ENCODE measurements at places on chromosomes 5 and 9.

DNA sequence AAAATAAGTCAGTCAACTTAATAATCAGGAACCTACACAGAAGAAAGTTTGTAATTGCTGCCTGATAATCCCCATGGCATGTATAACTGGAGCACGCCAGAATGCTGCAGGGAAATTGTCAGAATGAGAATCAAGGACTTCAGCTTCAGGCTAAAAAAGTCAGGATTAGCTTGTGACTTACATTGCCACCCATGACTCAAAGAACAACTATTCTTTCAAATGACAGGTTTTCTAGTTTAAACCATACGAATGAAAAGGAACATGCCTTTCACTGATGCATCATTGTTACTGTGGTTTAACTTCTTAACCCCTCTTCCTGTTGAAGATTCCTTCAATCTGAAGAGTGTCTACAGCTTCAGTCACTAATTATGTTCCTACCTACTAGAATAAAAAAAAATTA, 112.4 kb downstream of the ISL1 start:
- DNase-seq = no peak

GRCh38 chr9:122551371-122551770, 1.5 kb upstream of the OR1N2 start:
- DNase-seq = no peak

GRCh38 chr5:177425196-177425800, 1.2 kb upstream of the GRK6 start:
- no peak for DNase-seq

GRCh38 chr5:151086192-151086869, 5.5 kb upstream of the TNIP1 start:
- DNase-seq = no peak

DNA sequence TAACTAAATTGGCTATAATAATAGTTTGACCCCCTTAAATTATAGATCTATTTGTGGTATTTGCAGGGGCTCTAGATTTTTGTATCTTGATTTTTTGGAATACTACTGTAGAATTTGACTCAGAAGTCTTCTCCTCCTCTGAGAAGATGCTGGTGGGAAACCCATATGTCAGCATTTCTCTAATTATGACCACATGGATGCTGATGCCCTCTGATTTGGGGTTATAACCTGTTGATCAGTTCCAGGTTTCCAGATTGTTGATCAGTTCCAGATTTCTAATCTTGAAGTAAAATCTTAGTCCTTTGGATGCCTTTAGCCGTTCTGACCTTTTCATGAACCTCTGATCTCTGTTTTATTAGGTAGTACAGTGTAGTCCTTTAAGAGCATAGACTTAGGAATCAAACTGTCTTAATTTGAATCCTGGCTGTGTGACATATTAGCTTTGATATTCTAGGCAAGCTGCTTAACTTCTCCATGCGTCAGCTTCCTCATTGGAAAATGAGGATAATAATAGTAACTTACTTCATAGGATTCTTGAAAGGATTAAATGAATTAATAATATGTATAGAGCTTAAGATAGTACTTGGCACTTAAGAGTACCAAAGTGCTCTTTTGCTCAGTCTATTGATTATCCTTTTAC, 8.1 kb downstream of the FSD1L start:
- DNase-seq = no peak

GRCh38 chr9:72955571-72955970, 2.7 kb upstream of the ALDH1A1 start:
- DNase-seq = no peak

GRCh38 chr9:91530829-91531228, 107.2 kb upstream of the NFIL3 start:
- DNase-seq = no peak
